Subcutaneous preadipocyte (primary cell): ENCODE measurements at places on chromosomes 11 and 22. TPM values are rescaled to one million over a fixed set of nuclear protein-coding genes. Genes with fewer than 3 reads are reported as not detected.

TRIM49C gene
- total RNA-seq: not detected in 2 replicates

SPINDOC gene
- total RNA-seq: 14.0 and 16.4 TPM in 2 replicates

DENND5A gene
- 152 and 157 TPM in 2 replicates for total RNA-seq

EMID1 gene
- under 0.01 TPM in 1 of 2 replicates, not detected in the other for total RNA-seq

RAB38 gene
- total RNA-seq: 1.8 TPM in 2 replicates

ST14 gene
- under 0.01 and 0.20 TPM in 2 replicates for total RNA-seq

KLHDC7B gene
- total RNA-seq: not detected in 2 replicates

MAPK8IP2 gene
- total RNA-seq: 0.37 and 0.39 TPM in 2 replicates

MFRP gene
- not detected in 2 replicates for total RNA-seq

PLAAT3 gene
- total RNA-seq: 14.9 and 16.2 TPM in 2 replicates

C11orf65 gene
- total RNA-seq: 0.39 and 1.8 TPM in 2 replicates

USP35 gene
- total RNA-seq: 9.0 and 11.4 TPM in 2 replicates

EIF3D gene
- 369 and 397 TPM in 2 replicates for total RNA-seq

CYP2R1 gene
- total RNA-seq: 6.8 and 7.0 TPM in 2 replicates

FXYD2 gene
- total RNA-seq: 0.20 TPM in 1 of 2 replicates, not detected in the other

PNPLA5 gene
- not detected in 2 replicates for total RNA-seq

KDM4F gene
- total RNA-seq: not detected in 2 replicates

FGF4 gene
- not detected in 2 replicates for total RNA-seq

RNF214 gene
- total RNA-seq: 10.3 and 12.5 TPM in 2 replicates

EML3 gene
- 22.0 and 25.6 TPM in 2 replicates for total RNA-seq

AQP11 gene
- 0.59 and 1.1 TPM in 2 replicates for total RNA-seq

MUC6 gene
- total RNA-seq: not detected in 2 replicates

ALKBH3 gene
- 34.6 and 43.0 TPM in 2 replicates for total RNA-seq

FBLN1 gene
- total RNA-seq: 115 and 199 TPM in 2 replicates

DNAJB7 gene
- total RNA-seq: not detected in 2 replicates

GGT5 gene
- total RNA-seq: 22.0 and 24.0 TPM in 2 replicates

C11orf87 gene
- total RNA-seq: not detected in 2 replicates

KBTBD3 gene
- total RNA-seq: 2.2 TPM in 2 replicates

SC5D gene
- 58.8 and 71.4 TPM in 2 replicates for total RNA-seq

DRAP1 gene
- 370 and 389 TPM in 2 replicates for total RNA-seq

ZC3H12C gene
- 16.5 and 28.2 TPM in 2 replicates for total RNA-seq
